ENCODE measurements at places on chromosomes 2 and 18.

- DNase-seq, result no peak
Observed at GRCh38 chr2:99597616-99598015, 107.8 kb upstream of the REV1 start.

DNA sequence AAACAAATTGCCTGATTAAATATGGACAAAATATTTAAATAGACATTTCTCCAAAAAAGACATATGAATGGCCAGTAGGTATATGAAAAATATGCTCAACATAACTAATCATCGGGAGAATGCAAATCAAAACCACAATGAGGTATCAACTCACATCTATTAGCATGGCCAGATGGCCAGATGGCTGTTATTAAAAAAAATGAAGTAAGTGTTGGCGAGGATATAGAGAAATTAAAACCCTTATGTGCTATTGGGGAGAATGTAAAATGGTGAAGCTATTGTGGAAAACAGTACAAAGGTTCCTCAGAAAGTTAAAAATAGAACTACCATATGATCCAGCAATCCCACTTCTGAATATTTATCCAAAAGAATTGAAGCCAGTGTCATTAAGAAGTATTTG, 272.3 kb upstream of the ZNF804A start:
- no peak for DNase-seq

GRCh38 chr18:46279673-46280072, 175.5 kb downstream of the HAUS1 start:
- no peak for DNase-seq

DNA sequence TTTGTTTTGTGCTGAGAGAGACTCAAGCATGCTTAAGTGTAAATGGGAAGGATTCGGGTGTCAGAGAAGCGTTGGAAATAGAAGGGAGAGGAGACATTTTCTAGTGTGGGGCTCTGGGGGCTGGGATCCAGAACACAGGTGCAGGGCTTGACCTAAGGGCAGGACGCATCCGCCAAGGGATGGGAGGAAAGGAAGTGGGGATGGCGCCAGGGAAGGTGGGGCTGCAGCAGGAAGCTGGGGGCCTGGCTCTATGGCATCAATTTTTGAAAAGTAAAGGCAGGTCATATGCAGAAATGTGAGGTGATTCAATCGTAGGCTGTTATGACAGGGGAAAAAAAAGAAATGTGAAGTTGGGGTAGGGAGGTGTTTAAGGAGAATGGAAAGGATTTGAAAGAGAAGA, 143.2 kb upstream of the SERTAD2 start:
- no peak for DNase-seq

GRCh38 chr2:1091895-1092585, 141.4 kb downstream of the SNTG2 start:
- peak; percentile 7 for DNase-seq

- no peak for DNase-seq
Observed at GRCh38 chr18:56542476-56542875, 95.9 kb downstream of the TXNL1 start.

DNA sequence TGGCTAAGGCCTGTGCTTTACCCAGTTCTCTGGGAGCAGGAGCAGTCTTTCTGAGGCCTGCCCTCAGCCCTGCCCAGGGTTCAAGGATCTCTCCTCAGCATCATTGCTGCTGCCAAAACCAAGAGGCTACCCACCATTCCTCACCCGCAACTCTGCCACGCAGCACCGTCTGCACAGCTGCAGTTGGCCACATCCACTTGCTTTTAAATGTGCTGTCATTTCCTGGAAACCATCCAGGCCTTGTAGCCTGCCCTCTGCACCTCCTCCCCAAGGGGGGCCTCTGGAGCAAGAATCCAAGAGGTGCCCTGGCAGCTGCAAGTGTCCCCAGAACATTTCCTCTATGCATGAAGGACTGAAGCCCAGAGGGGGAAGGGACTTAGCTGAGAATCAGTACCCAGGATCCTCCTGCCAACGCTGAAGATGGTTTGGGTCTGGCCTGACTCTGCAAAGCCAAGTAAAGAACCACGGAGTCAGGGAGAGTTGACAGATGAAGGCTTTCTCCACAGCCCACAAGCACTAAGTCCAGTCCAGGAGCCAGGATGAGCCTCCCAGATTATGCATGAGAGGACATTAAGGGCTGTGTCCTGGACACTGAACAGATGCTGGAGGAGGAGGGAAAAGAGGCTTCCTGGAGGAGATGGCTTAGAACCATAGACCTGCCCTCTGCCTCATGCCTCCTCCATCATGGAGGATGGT, 14.9 kb downstream of the EMX1 start:
- DNase-seq, result peak; percentile 29

DNA sequence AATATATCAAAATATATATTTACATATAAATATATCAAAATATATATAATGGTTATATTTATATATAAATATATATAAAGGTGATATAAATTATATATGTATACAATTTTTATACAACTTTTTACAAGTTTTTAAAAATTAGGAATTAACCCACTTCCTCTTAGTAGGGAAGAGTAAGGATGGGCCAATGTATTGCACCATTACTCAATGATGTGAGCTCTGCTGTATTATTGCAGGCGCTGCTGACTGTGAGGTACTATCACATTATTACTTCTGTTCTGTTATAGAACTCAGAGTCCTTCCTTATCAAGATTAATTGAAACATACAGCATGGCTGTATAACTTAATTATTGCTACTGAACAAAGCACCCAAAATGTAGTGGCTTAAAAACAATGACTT, 46.0 kb downstream of the CCDC195 start:
- DNase-seq, result no peak

- DNase-seq, result no peak
Observed at GRCh38 chr2:111986116-111986900, 68.8 kb upstream of the TMEM87B start.

DNA sequence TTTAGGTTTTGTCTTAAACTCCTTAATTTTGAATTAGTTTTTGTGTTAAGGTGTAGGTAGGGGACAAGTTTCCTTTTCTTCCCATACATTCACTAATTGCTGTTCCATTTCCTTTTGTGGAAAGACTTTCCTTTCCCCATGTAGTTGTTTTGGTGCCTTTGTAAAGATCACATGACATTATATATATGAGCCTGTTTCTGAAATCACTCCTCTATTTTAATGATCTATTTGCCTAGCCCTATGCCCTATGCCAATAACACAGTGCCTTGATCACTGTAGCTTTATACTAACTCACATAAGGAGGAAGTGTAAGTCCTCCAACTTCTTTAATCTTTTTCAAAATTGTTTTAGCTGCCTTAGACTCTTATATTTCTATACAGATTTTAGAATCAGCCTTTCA, 211.9 kb downstream of the PPP1R1C start:
- DNase-seq, result no peak

DNA sequence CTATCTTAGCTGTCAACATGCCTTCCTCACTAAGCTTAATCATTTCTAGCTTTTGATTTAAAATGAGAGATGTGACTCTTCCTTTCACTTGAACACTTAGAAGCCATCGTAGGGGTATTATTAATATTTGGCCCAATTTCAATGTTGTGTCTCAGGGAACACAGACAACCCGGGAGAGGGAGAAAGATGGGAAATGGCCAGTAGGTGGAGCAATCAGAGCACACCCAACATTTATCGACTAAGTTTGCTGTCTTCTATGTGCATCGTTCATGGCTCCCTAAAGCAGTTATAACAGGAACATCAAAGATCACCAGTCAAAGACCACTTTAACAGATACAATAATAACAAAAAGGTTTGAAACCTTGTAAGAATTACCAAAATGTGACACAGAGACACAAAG, 110.2 kb downstream of the OLA1 start:
- DNase-seq, result peak; percentile 20

DNA sequence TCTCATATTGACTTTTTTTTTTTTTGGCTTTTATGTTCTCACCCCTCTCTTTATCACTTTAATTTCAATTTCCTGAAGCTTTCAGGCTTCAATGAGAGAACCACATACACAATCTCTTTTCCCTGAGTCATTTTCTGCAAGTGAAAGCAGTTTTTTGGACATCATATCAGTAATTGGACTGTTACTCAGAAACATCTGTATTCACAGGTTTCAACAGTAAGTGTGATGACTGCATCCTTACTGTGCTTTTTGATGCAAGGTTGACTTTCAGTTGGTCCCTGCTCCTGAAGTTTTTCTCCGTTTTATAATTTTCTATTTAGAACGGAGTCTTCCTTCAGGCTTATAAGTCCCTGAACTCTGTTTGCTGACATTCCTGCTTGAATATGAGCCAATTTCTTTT, 70.5 kb upstream of the CCBE1 start:
- peak; percentile 58 for DNase-seq

- DNase-seq, result no peak
Observed at GRCh38 chr2:3970791-3971651, 267.6 kb downstream of the DCDC2C start.

DNA sequence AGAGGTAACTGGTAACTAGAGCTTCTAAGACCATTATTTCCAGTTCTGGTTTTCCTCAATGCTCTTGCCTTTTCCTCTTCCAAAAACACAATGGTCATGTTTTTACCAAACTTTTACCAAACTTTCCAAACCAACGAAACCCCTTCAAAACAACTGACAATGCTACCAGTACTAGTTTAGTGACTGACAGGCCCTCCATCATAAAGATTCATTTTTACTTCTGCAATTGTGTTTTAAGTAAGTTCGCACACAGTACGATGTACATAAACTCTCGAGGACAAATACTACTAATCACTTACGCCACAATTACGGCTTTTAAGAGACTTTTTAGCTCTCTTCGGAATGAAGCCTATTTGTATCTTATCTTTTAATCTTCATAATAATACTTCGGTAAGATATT, 900 bp downstream of the C18orf32 start:
- DNase-seq, result no peak

DNA sequence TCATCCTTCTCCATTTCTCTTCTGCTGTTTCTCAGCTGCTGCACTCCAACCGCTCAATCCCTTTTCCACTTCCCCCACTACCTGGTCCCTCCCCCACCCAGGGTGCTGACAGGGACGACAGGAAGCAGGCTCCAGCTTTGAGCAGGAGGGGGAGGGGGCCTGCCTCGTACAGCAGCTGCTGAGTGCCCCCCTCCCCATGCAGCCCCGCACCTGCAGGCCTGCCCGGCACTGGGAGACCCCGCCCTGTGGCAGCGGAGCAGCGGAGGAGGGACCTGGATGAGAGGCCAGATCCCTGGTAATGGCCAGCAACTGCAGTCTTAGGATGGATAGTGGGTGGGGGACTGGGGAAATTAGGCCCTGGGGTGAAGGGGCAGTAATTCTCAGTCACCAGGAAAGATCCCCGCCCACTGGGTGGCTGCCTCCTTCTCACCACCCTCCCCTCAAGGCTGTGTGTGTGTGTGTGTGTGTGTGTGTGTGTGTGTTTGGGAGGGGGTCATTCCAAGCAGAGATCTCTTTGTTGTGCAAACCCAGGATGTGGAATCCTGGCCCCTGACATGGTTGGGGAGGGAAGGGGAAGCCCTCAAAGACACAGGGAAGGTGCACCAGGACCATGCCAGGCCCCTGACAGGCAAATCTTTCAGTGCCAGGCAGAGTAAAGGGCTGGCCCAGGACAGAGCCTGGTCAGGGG, 6.8 kb upstream of the CRYBA2 start:
- DNase-seq, result no peak

DNA sequence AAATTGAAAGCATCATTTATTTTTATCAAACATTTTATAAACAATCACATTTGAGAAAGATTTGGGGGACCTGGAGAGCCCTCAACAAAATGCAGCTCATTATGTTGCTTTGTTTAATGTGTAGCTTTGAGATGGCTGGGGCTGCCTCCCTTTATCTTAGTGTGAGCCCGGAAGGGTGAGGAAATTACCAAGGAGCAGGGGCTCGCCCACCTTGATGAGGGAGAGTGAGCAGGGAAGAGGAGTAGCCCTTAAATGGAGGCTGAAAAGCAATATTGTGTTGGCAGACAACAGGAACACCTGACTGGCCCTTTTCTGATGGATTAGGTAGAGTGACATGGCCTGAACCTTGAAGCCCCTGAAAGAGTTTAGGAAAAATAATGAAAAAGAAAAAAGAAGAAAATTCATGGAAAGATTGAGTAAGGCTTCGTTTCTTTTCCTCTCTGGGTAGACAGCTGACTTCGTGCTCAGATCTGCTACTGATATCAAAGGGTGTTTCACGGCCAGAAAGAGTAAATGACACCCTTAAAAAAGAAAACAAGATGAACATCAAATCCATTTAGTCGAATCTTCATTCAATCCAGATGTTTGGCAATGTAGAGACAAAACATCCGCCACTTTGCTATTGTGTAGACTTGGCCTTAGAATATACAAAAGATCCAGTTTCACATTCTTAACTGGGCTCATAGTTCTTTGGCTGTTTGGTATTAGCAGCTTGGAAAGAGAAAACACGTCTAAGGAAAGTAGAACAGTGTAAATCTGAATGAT, 206.5 kb upstream of the TCF4 start:
- DNase-seq, result no peak

DNA sequence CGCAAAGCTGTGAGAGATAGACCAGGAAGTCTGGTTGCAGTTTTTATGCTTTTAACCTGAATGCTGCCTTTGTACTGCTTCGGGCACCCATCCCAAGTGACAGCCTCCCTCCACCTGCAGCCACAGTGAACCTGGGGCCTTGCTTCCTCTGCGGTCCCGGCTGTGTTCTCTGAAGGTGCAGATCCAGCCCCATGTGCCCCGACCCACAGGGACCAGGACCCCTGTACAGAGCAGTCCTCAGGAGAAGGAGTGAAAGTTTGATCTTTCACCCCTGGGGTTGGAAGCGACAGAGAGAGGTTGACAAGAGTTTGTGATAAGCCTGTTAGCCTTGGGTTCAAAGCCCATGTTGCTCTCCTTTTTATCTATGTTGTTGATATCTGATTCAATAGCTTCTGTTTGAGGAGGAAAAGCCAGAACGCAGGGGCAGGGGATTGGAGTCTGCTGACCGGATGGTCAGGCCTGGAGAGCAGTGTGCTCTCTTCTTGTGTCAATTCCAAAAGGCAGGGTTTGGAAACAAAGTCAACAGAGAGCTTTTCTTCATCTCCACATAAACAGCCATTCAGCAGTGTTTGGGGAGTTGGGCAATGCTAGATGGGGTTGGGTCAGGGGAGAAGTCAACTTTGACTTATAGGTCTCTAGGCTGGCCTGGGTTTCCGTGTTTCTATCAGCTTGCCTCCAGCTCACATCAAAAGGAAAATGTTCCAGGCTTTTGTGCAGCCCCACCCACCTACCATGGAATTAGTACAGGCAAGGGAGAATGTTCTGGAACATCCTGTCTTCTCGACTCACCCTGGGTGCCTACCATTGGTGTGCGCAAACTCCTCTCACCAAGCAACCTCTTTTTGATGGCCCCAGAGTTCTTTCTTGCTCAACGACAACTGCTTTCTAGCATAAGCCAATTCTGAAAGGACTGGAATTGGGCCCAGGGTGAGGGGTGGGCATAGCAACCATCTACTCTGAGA, 214.9 kb downstream of the ALPK2 start:
- no peak for DNase-seq

GRCh38 chr2:11752906-11753305, 6.5 kb downstream of the LPIN1 start:
- no peak for DNase-seq

- peak; percentile 50 for DNase-seq
Observed at GRCh38 chr18:24270937-24271380, 126.7 kb downstream of the OSBPL1A start.
